ENCODE measurements at places on chromosomes 6 and 20.
A peak's percentile ranks its signal among the peaks of the same experiment; 100 is the strongest.

- no peak for DNase-seq
Observed at GRCh38 chr20:62665826-62666735, 23.8 kb downstream of the SLCO4A1 start.

DNA sequence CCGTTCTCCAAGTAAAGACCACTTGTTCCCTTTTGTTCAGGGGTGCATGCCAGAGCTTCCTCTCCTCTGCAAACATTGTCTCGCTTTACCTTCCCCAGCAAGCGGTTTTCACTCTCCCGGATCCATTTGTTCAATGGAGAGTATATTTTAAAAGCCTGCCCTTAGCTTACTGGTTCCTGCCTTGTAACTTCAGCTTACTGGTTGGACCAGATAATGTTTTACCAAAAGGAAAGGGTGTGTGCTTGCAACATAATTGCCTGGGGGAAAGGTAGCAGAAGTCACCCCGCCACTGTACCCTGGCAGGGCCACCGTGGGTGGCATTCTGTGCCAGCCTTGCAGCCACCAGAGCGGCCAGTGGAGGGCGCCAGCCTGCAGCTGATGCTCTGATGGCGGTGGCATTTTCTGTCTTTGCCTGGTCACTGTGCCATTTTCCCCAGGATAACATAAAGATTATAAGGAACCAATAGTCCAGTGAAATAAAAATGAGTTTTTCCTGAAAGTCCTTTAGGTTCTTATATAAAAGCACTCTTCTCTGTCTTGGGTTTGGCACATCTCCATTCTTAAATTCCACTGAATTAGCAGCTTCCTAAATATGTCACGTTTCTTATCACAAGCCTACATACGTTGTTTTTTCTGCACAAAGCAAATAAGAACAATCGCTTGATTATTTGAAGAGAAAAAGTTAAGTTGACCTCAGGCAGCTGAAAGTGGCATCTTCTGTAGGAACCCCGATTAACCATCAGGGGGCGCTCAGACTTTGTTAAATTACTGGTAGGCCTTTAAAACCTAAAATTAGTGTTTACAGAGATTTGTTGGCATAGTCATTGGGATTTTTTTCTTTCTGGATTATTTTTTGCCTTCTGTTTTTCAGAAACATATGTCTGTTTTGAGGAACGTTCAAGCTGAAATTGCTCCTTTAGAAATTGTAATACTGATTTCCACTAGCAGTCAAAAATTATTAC lies 67.4 kb upstream of the XRN2 start:
- peak; percentile 61 for DNase-seq

DNA sequence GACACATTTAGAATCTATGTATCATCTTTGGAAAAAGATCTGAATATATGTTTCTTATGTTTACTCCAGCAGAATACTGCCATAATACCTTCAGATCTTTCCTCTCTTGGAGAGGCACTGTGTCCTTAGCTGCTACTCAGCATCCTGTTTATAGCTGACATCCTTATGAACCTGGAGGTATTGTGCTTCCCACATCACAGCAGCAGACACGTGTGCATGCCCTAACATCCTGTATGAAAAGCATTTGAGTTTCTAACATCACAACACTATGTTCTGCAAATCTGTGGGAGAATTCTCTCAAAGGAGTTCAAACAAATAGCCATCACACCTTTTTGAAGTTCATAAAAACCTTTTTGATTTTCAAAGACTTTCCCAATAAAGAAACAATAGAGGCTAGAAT lies 216.0 kb downstream of the GJA1 start:
- DNase-seq, result no peak

DNA sequence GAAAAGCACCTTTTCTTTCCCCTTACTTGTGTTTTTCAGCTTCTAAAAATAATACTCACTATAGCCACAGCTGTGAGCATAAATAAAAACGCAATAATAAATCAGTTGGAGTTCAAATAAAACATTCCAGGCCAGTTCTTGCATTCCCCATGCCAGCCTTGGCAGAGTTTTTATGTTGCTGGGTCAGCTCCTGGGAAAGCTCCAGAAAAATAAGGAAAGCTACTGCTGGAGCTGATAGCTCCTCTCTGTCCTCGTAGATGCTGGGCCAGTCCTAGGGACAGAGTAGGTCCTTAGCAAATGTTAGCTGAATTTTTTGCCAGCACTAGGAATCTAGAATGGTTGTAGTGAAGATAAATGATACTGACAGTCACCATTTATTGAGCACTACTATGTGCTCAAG lies 389.0 kb upstream of the SYNCRIP start:
- DNase-seq, result no peak

DNA sequence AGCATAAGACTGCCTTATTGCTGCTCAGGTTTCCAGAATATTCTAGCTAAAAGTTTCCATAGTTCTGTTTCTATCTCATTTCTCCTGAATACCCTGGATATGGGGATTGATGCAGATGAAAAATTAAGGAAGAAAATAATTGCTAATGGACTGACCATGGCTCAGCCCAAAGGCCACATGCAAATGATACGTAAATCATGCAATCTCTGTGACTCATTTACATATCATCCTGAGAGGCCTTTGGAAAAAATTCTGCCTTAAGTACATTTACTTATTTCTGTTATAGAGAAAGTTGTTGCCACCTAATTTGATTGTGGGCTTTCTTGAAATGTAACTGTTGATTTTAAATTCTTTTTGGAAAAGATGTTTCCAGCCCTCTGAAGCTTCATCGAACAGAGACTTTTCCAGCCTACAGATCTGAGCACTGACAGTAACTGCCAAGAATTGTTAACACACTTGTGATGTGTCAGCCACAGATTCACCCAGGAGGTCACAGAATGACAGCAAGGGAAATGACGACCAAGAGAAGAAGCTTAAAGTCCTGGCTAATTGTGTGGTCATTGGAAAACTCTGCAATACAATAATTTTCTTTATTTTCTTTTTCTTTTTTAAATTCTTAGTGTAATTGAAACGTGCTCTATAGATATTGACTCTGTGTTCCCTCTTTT lies 174.8 kb downstream of the DOK5 start:
- DNase-seq, result no peak

GRCh38 chr20:36478137-36478905 lies 63.0 kb upstream of the MYL9 start:
- peak; percentile 58 for DNase-seq

DNA sequence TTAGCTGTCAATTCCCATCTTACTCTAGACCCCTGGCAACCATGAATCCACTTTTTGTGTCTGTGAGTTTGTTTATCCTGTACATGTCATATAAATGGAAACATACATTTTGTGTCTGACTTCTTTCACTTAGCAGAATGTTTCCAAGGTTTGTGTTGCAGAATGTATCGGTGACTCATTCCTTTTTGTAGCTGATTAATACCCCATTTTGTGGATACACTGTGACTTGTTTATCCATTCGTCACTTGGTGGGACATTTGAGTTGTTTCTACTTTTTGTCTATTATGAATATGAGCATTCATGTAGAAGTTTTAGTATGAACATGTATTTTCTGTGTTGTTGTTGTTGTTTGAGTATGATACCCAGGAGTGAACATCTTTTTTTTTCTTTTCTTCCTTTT lies 21.4 kb downstream of the CDYL start:
- no peak for DNase-seq

GRCh38 chr6:33628401-33628964 lies 7.4 kb downstream of the ITPR3 start:
- DNase-seq, result no peak

DNA sequence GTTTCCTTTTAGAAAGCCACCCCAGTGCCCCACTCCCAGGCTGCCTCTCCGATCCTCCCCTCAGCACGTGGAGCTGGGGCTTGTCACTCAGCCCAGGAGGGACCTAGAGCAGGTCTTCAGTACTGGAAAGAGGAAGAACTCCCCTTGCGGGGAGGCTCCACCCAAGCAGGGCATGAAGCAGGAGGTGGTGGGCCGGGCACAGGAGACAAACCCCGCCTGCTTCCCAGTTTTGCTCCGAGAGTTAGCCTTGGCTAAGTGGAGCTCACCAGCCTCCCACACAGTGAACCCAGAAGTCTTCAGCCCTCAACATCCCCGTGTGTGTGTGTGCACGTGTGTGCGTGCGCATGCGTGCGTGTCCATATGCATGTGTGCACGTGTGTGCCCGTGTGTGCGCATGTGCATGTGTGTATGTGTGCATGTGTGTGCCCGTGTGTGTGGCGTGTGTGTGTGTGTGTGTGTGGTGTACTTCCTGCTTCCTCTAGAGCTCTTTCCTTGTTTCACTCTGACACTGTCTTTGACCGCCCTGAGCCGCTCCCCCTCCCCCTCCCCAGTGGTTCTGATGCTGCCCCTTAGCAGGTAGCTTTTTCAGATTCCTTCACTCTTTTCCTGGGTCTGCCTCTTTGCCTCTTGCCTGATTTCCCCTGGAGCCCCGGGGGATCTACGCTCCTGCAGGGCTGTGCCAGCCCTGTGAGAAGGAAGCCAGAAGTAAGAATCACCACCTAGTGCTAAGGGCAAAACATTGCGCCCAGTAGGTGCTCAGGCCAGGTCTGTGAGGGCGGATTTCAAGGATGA lies 239.8 kb downstream of the CDC5L start:
- no peak for DNase-seq

GRCh38 chr20:54556406-54556805 lies 81.0 kb downstream of the DOK5 start:
- DNase-seq, result no peak

GRCh38 chr6:54860739-54861138 lies 14.2 kb downstream of the FAM83B start:
- no peak for DNase-seq

DNA sequence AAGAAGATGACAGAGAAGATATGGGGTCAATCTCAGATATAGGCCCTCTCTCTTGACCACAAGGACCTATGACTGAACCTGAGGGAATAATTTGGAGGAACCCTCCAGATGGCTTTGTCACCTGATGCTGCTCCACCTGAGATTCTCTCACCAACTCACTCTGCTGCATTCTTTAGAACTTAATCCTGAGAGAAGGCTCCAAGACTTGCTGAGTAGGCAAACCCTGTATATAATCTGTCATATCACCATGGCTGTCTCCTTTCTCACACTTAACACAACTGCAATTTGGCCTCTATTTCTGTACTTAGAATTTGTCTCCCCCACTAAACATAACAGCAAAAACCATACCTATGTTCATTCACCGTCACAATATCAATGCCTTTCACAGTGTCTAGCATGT lies 172.3 kb downstream of the PKHD1 start:
- DNase-seq, result no peak

GRCh38 chr6:86412057-86412456 lies 525.3 kb upstream of the HTR1E start:
- DNase-seq, result no peak

- no peak for DNase-seq
Observed at GRCh38 chr6:93412452-93412851, 6.9 kb downstream of the EPHA7 start.

DNA sequence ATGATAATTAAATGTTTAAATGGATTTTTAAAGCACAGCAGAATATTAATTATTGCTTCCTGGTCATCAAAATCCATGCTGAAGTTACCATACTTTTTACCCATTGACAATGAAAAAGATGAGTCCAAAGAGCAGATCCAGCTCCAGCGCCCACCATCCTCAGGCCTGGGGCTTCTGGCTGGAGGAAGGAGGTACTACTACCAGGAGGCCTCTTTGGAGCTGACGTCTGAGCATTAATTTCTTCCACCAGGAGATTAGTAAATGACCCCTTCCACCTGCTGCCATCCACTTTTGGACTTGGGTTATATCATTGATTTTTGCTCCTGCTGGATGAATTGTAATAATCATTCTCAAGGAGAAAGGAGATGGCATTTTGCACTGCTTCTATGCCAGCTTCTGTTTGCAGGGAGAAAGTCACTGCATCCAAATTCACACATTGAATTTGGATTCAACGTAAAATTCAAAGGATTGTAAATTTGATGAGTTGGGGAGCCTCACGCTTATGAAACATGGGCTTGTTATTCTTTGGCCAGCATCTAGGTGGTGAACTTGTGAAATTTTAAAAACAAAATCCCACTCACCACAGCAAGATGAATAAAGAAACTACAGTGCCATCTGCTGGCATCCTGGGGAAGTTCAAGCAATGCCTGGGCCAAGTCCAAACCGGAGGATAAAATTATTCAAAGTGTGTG lies 121.8 kb downstream of the SASH1 start:
- DNase-seq, result peak; percentile 76

GRCh38 chr6:170454512-170455285 lies 98.4 kb downstream of the PSMB1 start:
- DNase-seq, result no peak

DNA sequence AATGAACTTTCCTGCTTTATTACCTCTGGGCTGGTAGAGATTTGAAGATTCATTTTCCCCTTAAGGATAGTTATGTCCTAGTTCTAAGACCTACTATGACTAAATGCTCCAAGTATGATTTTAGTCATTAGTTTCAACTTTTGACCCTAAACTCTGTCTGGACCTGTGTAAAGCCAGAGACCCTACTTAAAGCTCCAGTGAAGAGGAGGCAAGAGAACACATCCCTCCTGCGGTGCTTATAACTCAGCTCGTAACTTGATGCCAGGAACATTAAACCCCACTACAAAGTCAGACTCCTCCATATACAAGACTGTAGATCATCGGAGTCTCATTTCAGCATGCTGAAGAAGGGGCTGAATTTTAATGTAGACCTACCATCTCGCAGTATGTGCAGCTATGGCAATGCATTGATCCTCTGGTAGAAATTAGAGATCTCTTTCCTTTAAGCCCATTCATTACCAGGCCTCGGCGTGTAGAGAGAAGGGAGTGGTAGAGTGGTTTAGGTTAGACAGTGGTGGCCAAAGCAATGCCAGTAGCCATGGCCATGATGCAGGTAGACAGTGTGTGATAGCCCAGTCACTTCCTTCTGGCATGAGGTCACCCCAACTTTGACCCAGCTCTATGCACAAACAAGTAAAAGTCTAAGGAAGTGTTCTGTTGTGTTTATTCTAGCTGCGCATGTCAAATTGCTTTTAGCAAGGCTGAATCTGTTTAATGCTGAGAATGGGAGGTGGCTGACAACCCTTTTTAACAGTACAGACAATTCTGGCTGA lies 34.8 kb upstream of the MYB start:
- DNase-seq, result peak; percentile 4

DNA sequence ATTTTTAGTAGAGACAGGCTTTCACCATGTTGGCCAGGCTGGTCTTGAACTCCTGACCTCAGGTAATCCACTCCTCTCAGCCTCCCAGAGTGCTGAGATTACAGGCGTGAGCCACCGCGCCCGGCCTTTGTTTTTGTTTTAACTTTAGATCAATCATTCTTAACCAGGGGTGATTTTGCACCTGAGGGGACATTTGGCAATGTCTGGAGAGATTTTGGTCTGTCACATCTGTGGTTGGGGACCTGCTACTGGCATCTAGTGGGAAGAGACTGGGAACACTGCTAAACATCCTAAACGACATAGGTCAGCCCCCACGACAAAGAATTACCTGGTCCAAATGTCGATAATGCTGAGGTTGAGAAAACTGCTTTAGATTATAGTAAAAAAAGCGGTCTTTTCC lies 82.3 kb downstream of the C6orf52 start:
- DNase-seq, result no peak

DNA sequence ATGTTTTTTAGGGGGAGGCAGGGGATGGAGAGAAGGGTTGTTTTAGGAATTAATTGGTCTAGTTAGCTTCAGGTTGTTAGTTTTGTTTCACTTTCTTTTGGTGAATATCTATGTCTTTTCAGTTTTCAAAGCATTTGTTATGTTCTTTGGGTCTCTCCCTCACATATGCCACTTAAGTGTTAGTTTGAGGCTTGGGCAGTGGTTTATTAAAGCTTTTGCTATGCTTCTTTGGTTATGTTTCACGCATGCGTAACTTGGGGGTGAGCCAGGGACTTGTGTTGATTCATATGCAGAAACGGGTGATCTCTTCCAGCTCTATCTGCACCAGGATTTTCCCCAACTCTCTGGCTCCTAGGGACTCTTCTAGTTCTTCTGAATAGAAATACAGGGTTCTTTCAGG lies 11.4 kb upstream of the MMS22L start:
- DNase-seq, result peak; percentile 62

- peak; percentile 49 for DNase-seq
Observed at GRCh38 chr6:3887150-3887700, 38.1 kb downstream of the FAM50B start.

All from HFFc6 (cell line).